NCI-H146 (cell line): ENCODE measurements at places on chromosomes 13 and 19.

GRCh38 chr13:31951215-31951678, 80.3 kb upstream of the FRY start:
- peak; percentile 14 for DNase-seq

GRCh38 chr19:47661161-47661560, 52.1 kb upstream of the EHD2 start:
- DNase-seq: no peak

- no peak for DNase-seq
Measured at GRCh38 chr19:4368128-4368820, 24.9 kb downstream of the MPND start.

DNA sequence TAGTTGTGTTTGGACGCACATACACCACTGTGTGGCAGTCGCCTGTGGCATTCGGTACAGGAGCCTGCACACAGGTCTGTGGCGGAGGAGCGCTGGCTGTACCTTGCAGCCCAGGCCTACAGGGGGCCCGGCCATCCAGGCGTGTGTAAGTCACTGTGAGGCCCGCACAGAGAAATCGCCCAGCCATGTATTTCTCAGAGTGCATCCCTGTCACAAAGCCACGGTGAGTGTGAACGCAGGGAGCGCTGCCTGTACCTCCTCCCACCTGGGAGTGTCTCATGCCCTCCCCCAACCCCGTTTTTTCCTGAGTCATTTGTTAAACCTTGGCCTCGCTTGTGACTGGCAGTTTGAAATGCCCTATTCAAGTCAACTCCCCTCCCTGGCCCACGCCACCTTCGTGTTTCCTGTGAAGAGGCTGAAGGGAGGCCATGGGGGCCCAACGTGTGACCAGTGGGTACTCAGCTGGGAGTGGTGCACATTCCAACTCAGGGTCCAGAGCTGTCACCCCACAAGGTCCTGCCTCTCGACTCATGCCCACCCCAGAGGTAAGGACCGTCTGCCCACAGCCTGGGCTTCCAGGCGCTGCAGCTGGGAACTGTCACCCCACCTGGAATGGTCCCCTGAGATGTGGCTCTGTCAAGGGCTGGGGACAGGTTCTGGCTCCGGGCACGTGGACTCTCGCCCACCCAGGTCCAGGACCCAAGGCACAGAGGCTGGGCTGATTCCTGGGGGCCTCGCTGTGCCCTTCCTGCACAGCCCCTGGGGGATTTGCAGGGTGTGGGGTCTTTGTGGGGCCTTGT, 11.6 kb upstream of the RASA3 start:
- no peak for DNase-seq

- DNase-seq: no peak
Measured at GRCh38 chr19:16544473-16545231, 2.4 kb upstream of the CHERP start.

DNA sequence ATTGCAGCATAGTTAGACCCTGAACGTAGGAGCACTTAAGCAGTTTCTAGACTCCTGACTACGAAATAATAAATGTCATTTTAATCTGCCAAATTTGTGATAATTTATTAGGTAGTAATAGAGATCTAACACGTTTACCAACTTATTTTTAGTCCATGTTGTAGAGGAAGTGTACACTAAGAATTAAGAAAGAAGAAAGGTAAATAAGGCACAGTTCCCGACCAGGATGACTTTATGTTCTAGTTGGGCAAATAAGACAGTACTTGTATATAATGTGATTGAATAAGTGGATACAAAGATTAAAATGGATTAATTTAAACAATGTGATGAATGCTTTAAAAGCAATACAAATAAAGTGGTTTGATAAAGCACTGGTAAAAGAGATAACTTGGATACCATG, 1306.2 kb upstream of the PCDH20 start:
- no peak for DNase-seq

GRCh38 chr19:20186174-20186573, 19.2 kb downstream of the ZNF486 start:
- no peak for DNase-seq

- DNase-seq: peak; percentile 70
Measured at GRCh38 chr19:52896431-52897137, 851 bp downstream of the ZNF320 start.
